ENCODE measurements at places on chromosomes 7 and 10.
A peak's percentile ranks its signal among the peaks of the same experiment; 100 is the strongest.

DNA sequence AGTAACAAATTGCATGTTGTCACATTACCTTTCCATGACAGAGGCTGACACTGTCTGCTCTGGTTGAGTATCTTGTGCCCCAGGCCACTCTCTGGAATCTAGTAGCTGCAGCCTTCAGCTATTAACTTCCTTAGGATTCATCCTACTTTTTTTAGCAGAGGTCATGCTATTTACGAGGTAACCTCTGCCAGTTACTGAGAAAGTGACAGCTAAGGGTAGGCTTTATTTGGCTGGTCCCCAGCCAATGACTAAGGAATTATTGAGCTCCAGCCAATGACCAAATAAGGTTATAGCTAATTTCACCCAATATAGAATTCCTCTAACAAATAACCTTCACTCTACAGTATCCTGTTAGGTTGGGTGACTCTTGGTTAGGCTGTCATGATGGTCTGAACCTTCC lies 1361.7 kb downstream of the XPNPEP1 start:
- peak; percentile 61 for DNase-seq

DNA sequence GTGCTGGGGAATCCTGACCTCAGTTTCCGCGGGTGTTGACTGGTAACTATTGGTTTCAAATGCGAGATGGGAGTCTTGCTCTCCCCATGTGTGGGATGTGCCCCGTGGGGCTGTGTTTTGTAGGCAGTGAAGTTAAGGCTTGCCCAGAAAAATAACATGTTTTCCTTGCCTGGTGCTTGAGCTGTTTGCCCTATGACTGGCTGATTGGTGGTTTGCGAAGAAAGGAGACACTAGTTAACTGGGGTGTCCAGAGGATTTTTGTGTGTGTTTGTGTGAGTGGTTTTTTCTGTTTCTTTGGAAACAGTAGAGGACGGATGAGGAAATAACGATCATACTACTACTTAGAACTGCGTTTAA lies 61.9 kb downstream of the CREB5 start:
- DNase-seq, result no peak

DNA sequence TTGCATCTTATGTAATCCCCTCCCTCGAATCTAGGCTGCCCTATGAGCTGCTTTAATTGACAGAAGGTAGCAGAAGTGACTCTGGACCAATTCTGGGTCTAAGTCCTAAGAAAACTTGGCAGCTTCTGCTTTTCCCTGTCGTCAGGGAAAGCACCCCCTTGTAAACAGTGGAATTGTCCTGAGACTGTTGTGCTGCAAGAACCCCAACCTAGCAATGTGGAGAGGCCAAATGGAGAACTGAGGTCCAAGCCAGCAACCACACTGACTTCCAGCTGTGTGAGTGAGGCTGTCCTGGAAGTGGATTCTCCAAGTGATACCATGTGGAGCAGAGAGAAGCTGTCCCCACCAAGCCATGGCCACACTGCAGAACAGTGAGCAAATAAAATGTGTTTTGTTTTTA lies 75.5 kb downstream of the ARHGAP22 start:
- no peak for DNase-seq

- DNase-seq, result no peak
Measured at GRCh38 chr10:89242840-89243568, 8.6 kb downstream of the LIPA start.

DNA sequence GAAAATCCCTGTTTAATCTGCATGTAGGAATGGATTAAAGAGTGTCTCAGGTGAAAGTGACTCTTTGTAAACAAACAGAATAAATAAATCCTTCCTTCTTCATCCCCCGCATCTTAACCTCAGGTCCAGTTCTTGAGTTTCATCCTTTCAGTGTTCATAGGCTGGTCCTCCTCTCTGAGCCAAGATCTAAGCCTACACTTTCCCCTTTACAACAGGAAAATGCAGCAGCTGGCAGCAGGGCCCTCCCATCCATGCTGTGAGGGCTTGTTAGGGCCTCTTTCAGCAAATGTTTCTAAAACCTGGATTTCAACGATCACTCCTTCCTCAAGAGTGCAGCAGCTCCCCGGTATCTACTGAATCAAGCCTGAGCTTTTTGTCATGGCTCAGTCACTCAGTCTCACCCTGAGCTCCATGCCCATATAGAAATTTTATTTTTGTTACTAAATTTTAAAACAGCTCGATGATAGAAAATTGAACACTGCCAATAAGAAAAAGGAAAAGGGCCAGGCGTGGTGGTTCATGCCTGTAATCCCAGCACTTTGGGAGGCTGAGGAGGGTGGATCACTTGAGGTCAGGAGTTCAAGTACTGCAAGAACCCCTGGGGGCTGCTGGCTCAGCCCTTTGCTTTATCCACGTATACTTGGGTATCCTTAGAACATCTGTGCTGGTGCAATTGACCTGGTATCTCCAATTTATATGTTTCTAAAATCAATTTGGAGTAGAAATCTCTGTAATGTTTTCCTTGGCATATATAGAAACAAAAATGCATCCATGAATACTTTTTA lies 15.6 kb downstream of the BLNK start:
- DNase-seq, result no peak

GRCh38 chr10:122298598-122299301 lies 27.7 kb downstream of the BTBD16 start:
- peak; percentile 87 for DNase-seq

GRCh38 chr10:6721964-6722615 lies 142.0 kb upstream of the PRKCQ start:
- DNase-seq, result peak; percentile 96

- no peak for DNase-seq
Measured at GRCh38 chr7:19991936-19992335, 218.5 kb upstream of the TMEM196 start.

GRCh38 chr10:11933577-11934223 lies 108.9 kb downstream of the UPF2 start:
- DNase-seq, result no peak

DNA sequence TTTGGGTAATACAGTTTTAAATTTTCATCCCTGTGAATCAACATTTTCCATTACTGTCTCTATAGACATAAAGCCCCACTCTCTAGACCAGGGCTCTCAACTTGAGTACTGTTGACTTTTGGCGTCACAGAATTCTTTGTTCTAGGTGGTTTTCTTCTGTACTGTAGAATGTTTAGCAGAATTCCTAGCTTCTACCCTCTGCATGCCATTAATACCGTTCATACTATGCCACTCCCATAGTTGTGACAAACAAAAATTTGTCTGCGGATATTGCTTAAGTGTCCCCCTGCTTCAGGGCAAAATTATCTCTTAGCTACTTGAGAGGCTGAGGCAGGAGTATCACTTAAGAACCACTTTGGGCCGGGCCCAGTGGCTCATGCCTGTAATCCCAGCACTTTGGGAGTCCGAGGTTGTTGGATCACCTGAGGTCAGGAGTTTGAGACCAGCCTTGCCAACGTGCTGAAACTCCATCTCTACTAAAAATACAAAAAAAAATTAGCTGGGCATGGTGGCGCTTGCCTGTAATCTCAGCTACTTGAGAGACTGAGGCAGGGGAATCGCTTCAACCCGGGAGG lies 57.3 kb upstream of the NRG3 start:
- no peak for DNase-seq

DNA sequence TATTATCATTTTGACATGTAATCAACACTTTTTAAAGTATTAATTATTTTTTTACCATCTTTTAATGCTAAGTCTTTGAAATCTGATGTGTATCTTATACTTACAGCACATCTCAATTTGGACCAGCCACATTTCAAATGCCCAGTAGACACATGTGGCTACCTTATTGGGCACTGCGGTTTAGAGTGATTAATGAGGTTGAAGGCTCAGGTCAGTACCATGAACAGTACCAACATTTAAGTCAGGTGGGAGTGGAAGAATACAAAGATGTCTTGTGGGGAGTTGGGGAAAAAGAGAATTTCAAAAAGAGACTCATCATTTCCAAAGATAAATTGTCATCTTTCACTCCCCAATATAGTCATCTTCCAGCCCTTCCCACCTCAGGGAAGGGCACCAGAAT lies 40.5 kb downstream of the COL28A1 start:
- no peak for DNase-seq

GRCh38 chr7:151628846-151629604 lies 109.3 kb upstream of the RHEB start:
- no peak for DNase-seq

DNA sequence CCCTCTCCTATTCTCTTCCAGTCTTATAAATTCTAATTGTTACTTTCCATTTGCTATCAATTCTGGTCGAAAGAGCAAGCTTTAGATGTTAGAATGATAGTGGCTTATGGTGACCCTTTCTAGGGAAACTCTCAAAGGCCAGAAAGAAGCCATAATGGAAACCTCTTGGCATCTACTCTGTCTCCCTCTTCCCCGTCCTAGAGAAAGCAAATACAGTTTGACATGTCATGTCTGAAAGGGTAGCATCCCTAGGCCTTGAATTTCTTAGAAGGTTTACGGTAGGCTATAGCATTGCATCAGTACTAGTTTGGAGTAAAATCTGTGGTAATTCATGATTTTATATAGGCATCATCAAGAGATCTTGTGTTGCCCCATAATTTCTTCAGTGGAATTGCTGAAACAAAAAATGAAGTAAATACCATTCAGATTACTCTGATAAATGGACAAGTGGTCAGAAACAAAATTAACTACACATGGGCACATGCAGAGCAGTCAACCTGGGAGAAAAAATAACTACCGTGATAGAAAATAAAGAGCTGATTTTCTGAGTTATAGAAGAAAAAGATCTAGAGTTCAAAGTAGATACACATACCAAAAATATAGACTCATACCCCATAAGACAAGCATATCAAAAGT lies 4.4 kb downstream of the PRKAR2B start:
- DNase-seq, result peak; percentile 54

DNA sequence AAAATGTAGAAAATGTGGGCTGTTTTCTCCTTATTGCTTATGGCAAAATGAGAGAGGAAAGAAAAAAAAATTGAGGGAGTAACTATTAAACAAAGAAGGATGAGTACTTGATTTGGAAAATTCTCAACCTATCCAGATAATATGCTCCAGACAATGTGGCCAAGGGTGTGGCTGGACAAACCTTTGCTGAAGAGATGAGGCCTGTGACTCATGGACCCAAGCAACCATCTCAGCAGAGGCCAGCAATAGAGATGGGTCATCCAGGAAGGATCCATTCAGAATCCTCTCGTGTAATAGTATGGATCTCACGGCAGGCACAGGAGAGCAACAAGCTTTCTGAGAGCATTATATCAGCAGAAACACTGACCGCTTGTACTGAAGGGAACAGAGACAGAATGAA lies 120.3 kb upstream of the CELF2 start:
- DNase-seq, result peak; percentile 52

DNA sequence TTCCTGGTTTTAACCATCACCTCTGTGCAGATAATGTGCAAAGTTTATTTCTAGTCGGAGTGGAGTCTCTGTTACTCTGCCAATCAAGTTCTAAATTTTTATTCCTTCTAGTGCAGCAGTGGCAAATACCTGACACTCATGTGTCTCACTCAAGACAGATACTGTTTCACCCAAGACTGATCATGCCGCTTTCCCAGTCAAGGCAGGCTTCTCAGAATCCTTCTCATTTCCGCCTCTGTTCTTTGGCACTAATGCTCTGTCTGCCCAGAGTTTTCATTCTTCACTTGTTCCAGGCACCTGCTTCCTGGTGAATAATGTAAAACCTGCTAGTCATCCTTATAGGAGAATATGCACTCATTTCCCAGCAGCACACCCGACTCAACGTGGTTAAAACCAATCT lies 24.7 kb downstream of the MET start:
- DNase-seq, result no peak

All from foreskin fibroblast (primary cell).